ENCODE measurements at places on chromosomes 12 and 14. TPM values are rescaled to one million over a fixed set of nuclear protein-coding genes. Genes with fewer than 3 reads are reported as not detected.
A peak's percentile ranks its signal among the peaks of the same experiment; 100 is the strongest.

DNA sequence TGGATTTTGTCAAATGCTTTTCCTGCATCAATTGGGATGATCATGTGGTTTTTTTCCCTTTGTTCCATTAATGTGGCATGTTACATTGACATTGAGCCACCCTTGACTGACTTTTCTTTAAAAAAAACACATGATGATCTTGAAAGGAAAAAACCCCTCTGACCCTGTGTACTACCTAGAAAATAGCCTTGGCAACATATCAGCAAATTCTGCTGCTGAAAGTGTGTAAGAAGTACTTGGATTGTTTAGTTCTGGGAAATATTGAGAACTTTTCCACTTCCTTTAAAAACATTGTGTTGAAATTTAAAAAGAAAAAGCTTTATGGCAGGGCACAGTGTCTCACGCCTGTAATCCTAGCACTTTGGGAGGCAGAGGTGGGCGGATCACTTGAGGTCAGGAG is 20.7 kb downstream of the ACACB start:
- H3K4me3 ChIP-seq = no peak overlapping the region
- no peak overlapping the region for H3K27ac ChIP-seq
- DNase-seq = no peak
- no peaks in the 10 kb centered on the region for H3K36me3 ChIP-seq
- peaks cover 2% of the 10 kb centered on the region for H3K27me3 ChIP-seq

GRCh38 chr14:98826618-98827017 is 445.4 kb downstream of the BCL11B start:
- DNase-seq = no peak
- H3K4me3 ChIP-seq = no peak overlapping the region
- no peak overlapping the region for H3K27ac ChIP-seq
- H3K27me3 ChIP-seq = no peaks in the 10 kb centered on the region
- H3K4me1 ChIP-seq = peaks cover 5% of the 10 kb centered on the region

The ANO4 gene
- not detected for total RNA-seq

- H3K27ac ChIP-seq = no peak overlapping the region
- H3K4me1 ChIP-seq = no peaks in the 10 kb centered on the region
- no peaks in the 10 kb centered on the region for H3K27me3 ChIP-seq
- H3K36me3 ChIP-seq = no peaks in the 10 kb centered on the region
- H3K4me3 ChIP-seq = no peak overlapping the region
These were observed 220.1 kb downstream of the GALC start for GRCh38 chr14:87772854-87773253.

- no peak overlapping the region for H3K27ac ChIP-seq
- H3K4me3 ChIP-seq = peak overlapping the region; percentile 45
- no peaks in the 10 kb centered on the region for H3K27me3 ChIP-seq
- H3K36me3 ChIP-seq = peaks cover 4% of the 10 kb centered on the region
These were observed 19.3 kb upstream of the MMP17 start for GRCh38 chr12:131808744-131809371.

- no peak overlapping the region for H3K4me3 ChIP-seq
- DNase-seq = no peak
- no peak overlapping the region for H3K27ac ChIP-seq
- H3K27me3 ChIP-seq = no peaks in the 10 kb centered on the region
These were observed 176.6 kb downstream of the TTC7B start for GRCh38 chr14:90639641-90640040.

DNA sequence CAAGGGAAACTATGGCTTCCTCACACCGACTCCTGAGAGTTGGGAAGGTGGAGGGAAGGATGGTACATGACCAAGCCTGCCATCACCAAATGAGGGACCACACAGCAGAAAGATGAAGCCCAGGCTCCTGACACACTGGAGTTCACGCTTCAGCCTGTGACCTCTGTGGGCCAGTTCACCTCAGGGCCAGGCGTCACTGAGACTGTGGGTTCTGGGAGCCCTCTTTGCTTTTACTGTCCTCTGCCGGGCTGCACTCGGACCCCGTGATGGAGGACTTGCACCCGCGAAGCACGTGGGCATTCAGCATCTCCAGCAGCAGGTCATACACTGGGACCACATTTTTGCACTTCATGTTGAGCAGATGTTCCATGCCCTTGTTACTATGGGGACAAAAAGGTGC is 61.2 kb downstream of the ESR2 start:
- H3K4me3 ChIP-seq = no peak overlapping the region
- peaks cover 25% of the 10 kb centered on the region for H3K36me3 ChIP-seq
- H3K27me3 ChIP-seq = no peaks in the 10 kb centered on the region
- DNase-seq = no peak
- H3K4me1 ChIP-seq = peaks cover 8% of the 10 kb centered on the region

The KRT8 gene
- total RNA-seq = not detected

GRCh38 chr14:21734457-21735074 is 60.9 kb upstream of the OR4E1 start:
- peaks cover 13% of the 10 kb centered on the region for H3K4me1 ChIP-seq
- DNase-seq = peak; percentile 68
- H3K27ac ChIP-seq = no peak overlapping the region

Measured in activated CD8-positive, alpha-beta T cell treated with anti-CD3 and anti-CD28 coated beads, Interleukin-2, amount 10 ng/mL, durations not matched to agents 7 days and 5 days (primary cell).